ENCODE measurements at places on chromosomes 11 and 22. TPM values are rescaled to one million over a fixed set of nuclear protein-coding genes. Genes with fewer than 3 reads are reported as not detected.

The GPR83 gene
- total RNA-seq: not detected

The KDM4E gene
- total RNA-seq: not detected

The OR5B3 gene
- total RNA-seq: not detected

The KCNJ11 gene
- total RNA-seq: 5.0 TPM

The SLC25A45 gene
- total RNA-seq: 16.7 TPM

The GTF2H1 gene
- total RNA-seq: 17.3 TPM

The APOA5 gene
- 0.60 TPM for total RNA-seq

The CCDC15 gene
- total RNA-seq: 1.3 TPM

The KLHL35 gene
- 1.8 TPM for total RNA-seq

The IFTAP gene
- 4.2 TPM for total RNA-seq

The CCDC73 gene
- total RNA-seq: not detected

The GAL gene
- total RNA-seq: 1.1 TPM

The CYP2D6 gene
- 0.35 TPM for total RNA-seq

DNA sequence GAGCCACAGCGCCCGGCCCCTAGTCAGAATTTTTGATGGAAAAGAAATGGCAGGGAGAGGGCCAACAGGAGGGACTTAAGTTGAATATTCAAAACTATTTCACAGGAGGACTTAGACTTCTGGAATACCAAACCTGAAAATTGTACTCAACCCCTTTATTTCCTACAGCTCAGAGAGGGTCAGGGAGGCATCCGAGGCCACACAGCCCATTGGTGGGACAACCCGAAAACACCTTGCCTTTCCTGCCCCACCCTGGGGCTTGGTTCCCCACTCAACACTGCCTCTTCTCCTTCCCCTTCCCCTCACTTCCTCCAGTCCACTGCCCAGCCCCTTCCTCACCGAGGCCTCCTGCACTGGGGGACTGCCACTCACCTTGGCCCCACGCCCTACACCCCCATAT, 1.4 kb downstream of the NAALADL1 start:
- no peak overlapping the region for H3K4me3 ChIP-seq
- DNase-seq: no peak
- H3K36me3 ChIP-seq: no peaks in the 10 kb centered on the region

DNA sequence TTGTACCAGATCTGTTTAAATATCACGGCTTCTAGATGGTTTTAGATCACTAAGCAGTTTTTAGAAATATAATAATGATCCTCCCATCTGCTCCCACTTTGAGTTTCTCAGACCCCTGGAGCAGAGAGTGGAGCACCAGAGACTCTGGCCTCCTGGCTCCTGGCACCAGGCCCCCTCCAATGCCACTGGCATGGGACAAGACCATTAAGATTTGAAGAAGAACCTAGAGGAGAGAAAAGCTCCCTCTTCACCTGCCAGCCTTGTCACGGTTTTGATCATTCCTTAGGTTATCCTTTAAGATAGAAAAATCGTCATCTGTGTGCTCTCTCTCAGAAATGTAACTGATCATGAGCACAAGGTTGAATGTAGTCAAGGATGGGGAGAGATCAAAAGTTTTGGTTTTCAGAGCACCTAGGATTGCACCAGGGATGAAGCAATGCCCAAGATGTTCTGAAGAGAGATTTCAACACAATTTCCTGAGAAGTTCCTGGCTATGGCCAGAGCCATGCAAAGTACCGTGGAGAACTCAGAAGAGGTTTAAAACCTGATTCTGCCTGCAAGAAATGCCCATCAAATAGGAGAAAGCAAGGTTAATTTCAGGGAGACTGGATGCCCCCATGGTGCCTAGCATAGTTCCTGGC, 22.2 kb downstream of the IL10RA start:
- no peak overlapping the region for H3K4me3 ChIP-seq
- H3K36me3 ChIP-seq: no peaks in the 10 kb centered on the region
- H3K4me1 ChIP-seq: no peaks in the 10 kb centered on the region
- DNase-seq: no peak
- H3K27ac ChIP-seq: no peak overlapping the region

- DNase-seq: no peak
- H3K36me3 ChIP-seq: no peaks in the 10 kb centered on the region
- no peak overlapping the region for H3K27ac ChIP-seq
- no peaks in the 10 kb centered on the region for H3K27me3 ChIP-seq
Observed at GRCh38 chr11:9253086-9253485, 12.1 kb downstream of the DENND5A start.

DNA sequence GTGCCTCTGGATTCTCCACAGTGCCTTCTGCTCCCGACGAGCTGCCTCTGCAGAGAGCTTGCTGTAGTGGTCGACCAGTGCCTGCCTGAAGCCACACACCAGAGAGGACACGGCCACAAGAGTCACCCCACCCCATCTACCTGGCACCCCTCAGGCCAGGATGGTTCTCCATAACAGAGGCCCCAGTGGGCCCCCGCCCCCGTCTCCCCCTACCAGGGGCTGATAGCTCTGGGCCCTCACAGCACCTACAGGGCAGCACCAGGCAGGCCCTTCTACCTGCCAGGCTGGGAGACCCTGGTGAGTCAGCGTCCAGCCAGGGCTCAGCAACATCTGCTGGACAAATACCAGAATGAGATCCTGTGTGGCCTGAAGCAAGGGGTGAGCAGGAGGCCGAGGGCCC, 21.7 kb downstream of the SELENOO start:
- H3K27ac ChIP-seq: no peak overlapping the region
- H3K36me3 ChIP-seq: peaks cover 66% of the 10 kb centered on the region
- peak; percentile 67 for DNase-seq

- H3K4me1 ChIP-seq: peaks cover 3% of the 10 kb centered on the region
- no peak for DNase-seq
- H3K27me3 ChIP-seq: no peaks in the 10 kb centered on the region
- no peak overlapping the region for H3K4me3 ChIP-seq
- no peaks in the 10 kb centered on the region for H3K36me3 ChIP-seq
Observed at GRCh38 chr22:46602025-46602424, 18.2 kb upstream of the GRAMD4 start.

- DNase-seq: no peak
- no peaks in the 10 kb centered on the region for H3K27me3 ChIP-seq
- H3K4me3 ChIP-seq: no peak overlapping the region
- no peaks in the 10 kb centered on the region for H3K36me3 ChIP-seq
- H3K4me1 ChIP-seq: no peaks in the 10 kb centered on the region
- no peak overlapping the region for H3K27ac ChIP-seq
Observed at GRCh38 chr11:17506942-17507341, 30.3 kb upstream of the ABCC8 start.

GRCh38 chr11:88098289-88098688, 77.0 kb downstream of the RAB38 start:
- H3K4me3 ChIP-seq: no peak overlapping the region
- H3K36me3 ChIP-seq: no peaks in the 10 kb centered on the region
- no peaks in the 10 kb centered on the region for H3K4me1 ChIP-seq

- H3K4me1 ChIP-seq: no peaks in the 10 kb centered on the region
- no peak overlapping the region for H3K4me3 ChIP-seq
- no peak for DNase-seq
- H3K36me3 ChIP-seq: no peaks in the 10 kb centered on the region
- no peak overlapping the region for H3K27ac ChIP-seq
Observed at GRCh38 chr11:133697603-133698180, 147.6 kb downstream of the SPATA19 start.

GRCh38 chr11:67230406-67230805, 35.9 kb upstream of the GRK2 start:
- H3K4me3 ChIP-seq: no peak overlapping the region
- no peak overlapping the region for H3K27ac ChIP-seq
- H3K36me3 ChIP-seq: no peaks in the 10 kb centered on the region
- no peaks in the 10 kb centered on the region for H3K4me1 ChIP-seq
- DNase-seq: no peak

DNA sequence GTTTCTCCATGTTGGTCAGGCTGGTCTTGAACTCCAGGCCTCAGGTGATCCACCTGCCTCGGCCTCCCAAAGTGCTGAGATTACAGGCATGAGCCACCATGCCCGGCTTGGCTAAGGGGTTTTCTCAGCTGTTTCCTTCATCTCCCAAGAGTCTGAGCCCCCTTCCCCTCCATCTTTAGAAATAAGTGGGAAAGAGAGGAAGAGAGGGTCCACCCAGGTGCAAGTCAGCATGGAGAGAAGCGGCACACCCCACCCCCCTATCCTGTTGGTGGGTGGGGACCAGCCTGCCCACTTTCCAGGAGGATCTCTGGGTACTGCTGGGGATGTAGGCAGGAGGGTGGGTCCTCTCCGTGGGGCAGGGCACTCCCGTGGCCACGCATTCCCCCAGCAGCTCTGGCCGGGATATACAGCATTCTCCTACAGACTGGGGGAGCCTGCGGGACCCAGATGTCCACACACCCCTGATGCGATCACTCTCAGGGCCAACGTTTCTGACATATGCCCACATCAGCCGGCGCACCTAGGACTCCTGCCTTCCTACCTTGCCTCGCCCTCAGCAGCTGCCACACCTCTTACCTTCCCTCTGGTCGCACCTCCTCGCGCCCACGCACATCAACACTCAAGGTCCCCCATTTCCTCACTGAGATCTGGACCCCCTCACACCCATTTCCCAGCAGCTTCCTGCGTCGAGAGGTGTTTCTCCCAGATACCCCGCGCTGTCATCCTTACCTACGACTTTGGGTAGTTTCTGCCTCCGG, 8.9 kb downstream of the SCARF2 start:
- H3K27me3 ChIP-seq: no peaks in the 10 kb centered on the region
- H3K36me3 ChIP-seq: no peaks in the 10 kb centered on the region
- H3K27ac ChIP-seq: no peak overlapping the region
- H3K4me1 ChIP-seq: peaks cover 4% of the 10 kb centered on the region
- DNase-seq: no peak
- no peak overlapping the region for H3K4me3 ChIP-seq

GRCh38 chr11:111976767-111977145, 39.6 kb downstream of the DIXDC1 start:
- peaks cover 5% of the 10 kb centered on the region for H3K4me1 ChIP-seq
- H3K27ac ChIP-seq: peak overlapping the region; percentile 46
- no peaks in the 10 kb centered on the region for H3K36me3 ChIP-seq
- peak; percentile 22 for DNase-seq
- H3K27me3 ChIP-seq: no peaks in the 10 kb centered on the region

GRCh38 chr22:35761037-35761436, 43.4 kb downstream of the APOL5 start:
- peaks cover 4% of the 10 kb centered on the region for H3K4me1 ChIP-seq
- H3K27ac ChIP-seq: no peak overlapping the region
- peaks cover 12% of the 10 kb centered on the region for H3K36me3 ChIP-seq
- H3K4me3 ChIP-seq: no peak overlapping the region

DNA sequence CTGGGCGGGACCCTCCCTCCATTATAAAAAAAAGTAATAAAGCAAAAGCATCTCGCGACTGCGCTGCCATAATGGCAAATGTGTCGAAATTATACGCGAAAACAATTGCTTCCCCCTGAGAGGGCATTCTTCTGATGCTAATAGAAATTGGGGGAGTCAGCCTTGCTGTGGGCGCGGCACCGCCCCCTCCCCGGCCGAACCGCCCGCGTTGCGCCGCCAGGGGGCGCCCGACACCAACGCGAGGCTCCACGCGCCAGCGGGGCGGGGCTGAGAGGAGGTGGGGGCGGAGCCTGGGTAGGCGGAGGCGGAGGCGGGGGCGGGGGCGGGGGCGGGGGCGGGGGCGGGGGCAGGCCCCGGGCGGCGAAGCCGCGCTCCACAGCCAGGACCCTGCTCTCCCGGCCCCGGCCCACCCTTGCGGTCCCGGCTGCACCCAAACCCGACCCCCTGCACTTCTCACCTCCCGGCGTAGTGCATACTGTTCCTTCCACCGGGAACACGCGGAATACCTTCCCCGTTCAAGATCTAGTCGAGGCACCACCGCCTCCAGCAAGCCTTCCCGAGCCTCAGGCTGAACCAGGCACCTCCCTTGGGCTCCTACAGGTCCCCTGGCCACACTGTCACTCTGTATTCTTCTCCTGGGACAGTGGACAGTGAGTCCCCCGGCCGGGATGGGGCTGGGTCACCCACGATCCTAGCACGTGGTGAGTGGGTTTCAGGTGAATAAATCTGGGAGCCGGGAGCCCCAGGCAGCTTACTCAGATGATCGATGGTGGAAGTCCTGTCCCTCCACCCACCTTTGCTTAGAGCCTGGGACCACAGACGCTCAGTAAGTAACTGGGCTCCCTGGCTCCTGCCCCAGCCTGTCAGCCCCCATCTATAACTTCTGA, 15.5 kb upstream of the UPK3A start:
- DNase-seq: peak; percentile 80
- peaks cover 4% of the 10 kb centered on the region for H3K4me1 ChIP-seq
- H3K36me3 ChIP-seq: no peaks in the 10 kb centered on the region
- no peak overlapping the region for H3K27ac ChIP-seq

- H3K27me3 ChIP-seq: no peaks in the 10 kb centered on the region
- DNase-seq: no peak
- H3K36me3 ChIP-seq: no peaks in the 10 kb centered on the region
- no peak overlapping the region for H3K27ac ChIP-seq
- H3K4me1 ChIP-seq: peaks cover 26% of the 10 kb centered on the region
Observed at GRCh38 chr11:27860811-27861210, 160.6 kb upstream of the BDNF start.

GRCh38 chr22:19065929-19066328, 56.3 kb downstream of the DGCR2 start:
- H3K4me1 ChIP-seq: no peaks in the 10 kb centered on the region
- no peaks in the 10 kb centered on the region for H3K27me3 ChIP-seq
- H3K36me3 ChIP-seq: no peaks in the 10 kb centered on the region

GRCh38 chr22:48807155-48807554, 1020.5 kb downstream of the BRD1 start:
- no peaks in the 10 kb centered on the region for H3K36me3 ChIP-seq
- no peak overlapping the region for H3K27ac ChIP-seq
- no peak overlapping the region for H3K4me3 ChIP-seq
- no peaks in the 10 kb centered on the region for H3K27me3 ChIP-seq

DNA sequence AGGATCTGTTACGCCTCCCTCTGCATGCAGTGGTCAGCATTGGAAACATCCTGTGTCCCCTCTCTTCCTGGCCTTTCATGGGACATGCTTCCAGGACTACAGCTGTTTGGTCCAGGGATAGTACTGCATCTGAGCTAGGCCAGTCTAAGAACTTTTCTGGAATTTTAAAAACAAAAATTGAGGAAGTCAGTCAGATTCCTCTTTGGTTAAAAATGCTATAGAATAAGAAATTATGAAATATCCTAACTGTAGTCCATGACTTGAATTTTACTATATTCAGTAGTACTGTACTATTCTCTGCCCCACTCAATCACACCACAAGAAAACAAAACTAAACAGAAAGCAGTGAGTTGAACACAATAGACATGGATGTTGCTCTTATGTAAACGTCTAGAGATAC, 201.0 kb upstream of the CADM1 start:
- no peak overlapping the region for H3K27ac ChIP-seq
- H3K36me3 ChIP-seq: no peaks in the 10 kb centered on the region
- H3K27me3 ChIP-seq: no peaks in the 10 kb centered on the region
- no peak overlapping the region for H3K4me3 ChIP-seq
- no peak for DNase-seq
- no peaks in the 10 kb centered on the region for H3K4me1 ChIP-seq

GRCh38 chr22:45526281-45526680, 23.6 kb downstream of the FBLN1 start:
- no peak overlapping the region for H3K4me3 ChIP-seq
- no peak for DNase-seq
